Activated CD4-positive, alpha-beta memory T cell treated with anti-CD3 and anti-CD28 coated beads for 36 hours (primary cell): ENCODE measurements at places on chromosomes 2 and 18. TPM values are rescaled to one million over a fixed set of nuclear protein-coding genes. Genes with fewer than 3 reads are reported as not detected.

The CFAP221 gene
- total RNA-seq: not detected

The SLC25A12 gene
- total RNA-seq: 17.0 TPM

The UGT1A1 gene
- not detected for total RNA-seq

The NT5C1B gene
- not detected for total RNA-seq

The ALK gene
- total RNA-seq: not detected

The ST6GAL2 gene
- total RNA-seq: not detected

GRCh38 chr18:24397131-24397693 lies 412 bp downstream of the OSBPL1A start:
- peak; percentile 33 for DNase-seq

GRCh38 chr2:128446874-128447537 lies 128.3 kb upstream of the HS6ST1 start:
- DNase-seq: no peak

DNA sequence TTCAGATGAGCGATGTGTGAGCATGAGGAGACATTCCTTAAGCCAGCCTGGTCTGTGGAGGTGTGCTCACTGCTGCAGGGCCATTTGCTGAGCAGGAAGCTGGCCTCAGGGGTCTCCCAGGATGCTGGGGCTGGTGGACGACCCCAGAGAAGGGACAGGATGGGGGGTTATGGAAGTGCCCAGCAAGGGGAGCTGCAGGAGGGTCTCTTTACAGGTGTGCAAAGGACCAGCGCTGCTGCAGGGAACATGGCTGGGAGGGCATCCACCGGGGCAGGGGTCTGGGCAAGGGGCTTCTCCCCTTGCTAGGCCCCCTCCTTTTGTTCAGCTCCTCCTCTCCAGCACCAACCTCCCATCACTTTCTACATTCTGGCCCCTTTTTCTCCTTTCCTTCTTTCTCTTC lies 185.2 kb downstream of the GBX2 start:
- DNase-seq: no peak

DNA sequence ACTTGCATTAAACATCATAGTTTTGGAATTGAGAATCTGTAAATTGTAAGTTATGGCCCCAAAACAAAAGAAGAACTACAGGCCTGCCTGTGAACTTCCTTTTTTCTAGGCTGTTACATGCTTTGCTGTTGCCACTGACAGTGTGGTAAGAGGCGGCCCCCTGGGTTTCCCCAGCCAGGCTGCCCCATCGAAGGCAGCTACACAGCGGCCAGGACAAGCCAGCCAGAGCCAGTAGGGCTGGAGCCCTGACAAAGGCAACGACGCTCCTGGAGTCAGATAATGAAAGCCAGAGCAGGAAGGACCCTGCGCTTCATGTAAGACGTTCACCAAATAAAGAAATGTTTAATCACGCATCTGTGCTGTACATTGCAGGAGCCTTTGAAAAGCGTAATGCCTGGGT lies 55.0 kb downstream of the ANKRD44 start:
- peak; percentile 88 for DNase-seq

- no peak for DNase-seq
These were observed 387.6 kb downstream of the DCDC2C start for GRCh38 chr2:4090668-4091630.

DNA sequence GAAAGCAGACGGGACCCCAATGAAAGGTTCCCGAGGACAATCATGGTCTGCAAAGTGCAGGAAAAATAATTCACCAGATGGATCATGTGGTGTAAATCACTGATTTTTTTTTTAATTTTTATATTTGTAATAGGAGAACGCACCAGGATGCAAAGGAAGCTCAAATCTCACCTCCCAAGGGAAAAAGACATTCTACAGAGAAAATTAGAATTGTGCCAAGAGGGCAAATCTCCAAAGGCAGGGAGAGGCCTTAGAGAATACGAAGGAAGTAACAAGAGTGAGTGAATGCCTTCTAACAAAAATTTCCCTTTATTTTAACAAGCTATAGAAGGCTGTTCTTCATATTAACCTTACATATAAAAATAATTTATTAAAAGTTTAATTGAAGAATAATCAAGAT lies 90.9 kb downstream of the ANKRD44 start:
- no peak for DNase-seq

GRCh38 chr2:8346706-8347430 lies 335.0 kb upstream of the ID2 start:
- DNase-seq: no peak

GRCh38 chr2:238506371-238507068 lies 79.8 kb downstream of the ASB1 start:
- DNase-seq: no peak

GRCh38 chr2:237864444-237864931 lies 5.1 kb downstream of the RAMP1 start:
- DNase-seq: no peak

DNA sequence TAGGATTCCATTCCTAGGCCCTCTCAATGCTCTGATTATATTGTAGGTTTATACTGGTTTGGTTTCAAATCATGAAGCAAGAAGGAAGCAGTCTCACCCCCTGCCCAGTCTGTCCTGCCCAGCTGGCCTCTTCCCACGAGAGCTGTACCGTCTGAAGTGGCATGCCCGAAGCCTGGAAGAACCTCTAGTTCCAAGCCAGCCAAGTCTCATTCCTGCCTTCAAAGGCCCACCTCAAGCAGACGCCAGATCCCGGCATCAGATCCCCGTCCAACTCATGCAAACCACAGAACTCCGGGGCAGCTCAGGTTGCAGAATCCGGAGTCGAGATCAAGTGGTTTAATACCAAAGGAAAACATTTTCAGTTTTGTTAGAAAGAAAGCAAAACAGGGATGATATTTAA lies 234.4 kb downstream of the LPIN1 start:
- no peak for DNase-seq

- no peak for DNase-seq
These were observed 67.4 kb upstream of the STAM2 start for GRCh38 chr2:152242787-152243472.
